GM20000 (cell line): ENCODE measurements at places on chromosomes 2 and 18.

DNA sequence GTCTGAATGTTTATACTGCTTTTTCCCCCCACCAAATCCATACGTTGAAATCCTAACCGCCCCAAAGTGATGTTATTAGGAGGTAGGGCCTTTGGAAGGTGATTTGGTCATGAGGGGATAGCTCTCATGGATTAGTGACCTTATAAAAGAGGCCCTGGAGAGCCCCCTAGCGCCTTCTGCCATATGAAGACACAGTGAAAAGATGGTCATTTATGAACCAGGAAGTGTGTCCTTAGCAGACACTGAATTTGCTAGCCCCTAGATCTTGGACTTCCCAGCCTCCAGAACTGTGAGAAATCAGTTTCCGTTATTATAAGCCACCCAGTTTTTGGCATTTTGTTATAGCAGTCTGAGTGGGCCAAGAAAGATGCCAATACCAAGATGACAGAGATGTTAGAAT lies 7.2 kb upstream of the TSN start:
- no peak for DNase-seq

DNA sequence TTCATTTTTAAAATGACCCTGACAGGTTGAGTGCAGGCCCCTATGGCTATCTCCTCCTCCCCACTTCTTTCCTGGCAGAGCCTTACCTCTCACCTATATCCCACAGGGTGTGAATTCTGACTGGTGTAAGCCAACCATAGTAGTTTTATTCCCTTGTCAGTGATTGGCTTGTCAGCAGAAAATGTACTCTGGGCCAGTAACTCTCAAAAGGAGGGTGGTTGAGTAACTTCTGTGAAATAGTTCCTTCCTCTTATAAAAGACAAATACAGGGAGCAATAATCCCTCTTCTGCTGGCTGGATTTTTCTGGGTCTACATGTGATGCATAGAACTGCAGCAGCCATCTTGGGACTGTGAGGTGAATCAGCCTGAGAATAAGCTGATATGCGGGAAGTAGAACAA lies 83.4 kb downstream of the RAPH1 start:
- no peak for DNase-seq

DNA sequence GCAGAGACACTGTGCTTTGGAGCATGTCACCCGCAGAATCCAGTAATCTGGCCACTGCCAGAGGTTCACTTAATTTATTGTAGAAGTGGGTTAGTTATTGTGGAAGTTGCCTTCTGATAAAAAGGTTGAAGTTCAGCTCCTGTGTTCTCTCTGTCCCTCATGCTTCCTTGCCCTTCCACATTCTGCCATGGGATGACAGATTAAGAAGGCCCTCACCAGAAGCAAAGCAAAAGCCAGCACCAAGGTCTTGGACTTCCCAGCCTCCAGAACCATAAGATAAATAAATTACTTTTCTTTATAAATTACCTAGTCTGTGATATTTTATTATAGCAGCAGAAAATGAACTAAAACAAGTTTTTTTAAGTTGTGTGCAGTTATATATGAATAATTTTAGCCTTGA lies 145.0 kb upstream of the SH3BP4 start:
- DNase-seq: no peak

GRCh38 chr2:55017880-55018279 lies 32.4 kb downstream of the RTN4 start:
- no peak for DNase-seq

DNA sequence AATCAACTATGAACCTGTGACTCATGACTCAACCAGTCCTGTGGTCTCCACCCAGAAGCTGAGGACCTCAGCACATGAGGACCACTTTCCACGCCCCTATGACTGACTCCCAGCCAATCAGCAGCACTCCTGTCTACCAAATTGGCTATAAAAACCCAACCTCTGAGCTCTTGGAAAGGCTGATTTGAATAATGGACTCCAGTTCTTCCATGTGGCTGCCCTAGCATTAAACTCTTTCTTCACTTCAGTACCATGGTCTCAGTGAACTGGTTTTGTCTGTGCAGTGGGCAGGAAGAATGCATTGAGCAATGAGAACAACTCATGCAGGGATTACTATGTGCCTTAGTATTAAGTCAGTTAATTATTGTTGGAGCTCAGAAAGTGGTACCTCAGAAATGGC lies 78.3 kb downstream of the CMPK2 start:
- no peak for DNase-seq

DNA sequence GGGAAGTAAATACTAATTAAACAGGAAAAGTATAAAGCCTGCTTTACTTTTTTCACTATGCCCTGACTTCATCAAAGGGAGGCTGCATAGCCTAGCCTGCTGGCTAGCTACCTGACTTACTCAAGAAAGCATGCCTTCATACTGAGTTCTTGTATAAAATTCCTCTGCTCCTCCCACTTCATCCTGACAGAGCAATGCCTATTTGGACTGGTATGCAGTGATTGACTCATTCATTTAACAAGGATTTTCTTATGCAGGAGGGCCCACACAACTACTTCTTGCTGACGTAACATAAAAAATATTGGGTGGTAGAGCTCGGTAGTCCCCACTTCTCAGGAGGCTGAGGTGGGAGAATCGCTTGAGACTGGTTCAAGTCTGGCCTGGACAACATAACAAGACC lies 70.5 kb downstream of the PRPF40A start:
- DNase-seq: no peak

GRCh38 chr2:158413581-158413980 lies 43.0 kb downstream of the CCDC148 start:
- DNase-seq: no peak

DNA sequence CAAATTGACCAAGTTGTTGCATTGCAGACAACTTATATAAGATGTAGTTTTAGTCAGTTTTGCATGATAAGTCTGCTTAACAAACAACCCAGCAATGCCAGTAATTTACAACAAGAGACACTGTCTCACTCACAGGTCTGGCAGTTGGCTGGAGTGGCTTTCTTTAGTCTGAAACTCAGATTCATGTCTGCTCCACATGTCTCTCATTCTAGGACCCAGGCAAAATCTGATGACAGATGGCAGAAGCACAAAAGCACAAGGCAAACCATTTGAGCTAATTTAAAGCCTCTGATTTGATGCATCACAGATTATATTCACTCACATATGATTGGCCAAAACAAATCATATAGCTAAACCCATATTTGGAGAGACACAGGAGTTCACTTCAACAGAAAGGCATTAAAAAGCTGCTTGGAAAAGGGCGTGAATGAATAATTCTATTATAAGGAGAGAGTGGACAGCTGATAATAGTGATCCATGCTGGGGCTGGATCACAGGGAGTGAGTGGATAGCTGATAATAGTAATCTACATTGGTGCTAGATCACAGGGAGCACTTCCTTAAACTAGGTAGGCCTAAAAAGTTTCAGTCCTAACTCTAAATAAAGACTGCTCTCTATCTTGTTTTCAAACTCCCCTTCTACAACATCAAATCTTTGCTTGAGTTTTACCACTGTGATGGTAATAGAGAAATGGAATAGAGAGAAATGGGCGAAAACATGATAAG lies 593.2 kb upstream of the ZNF804A start:
- no peak for DNase-seq

DNA sequence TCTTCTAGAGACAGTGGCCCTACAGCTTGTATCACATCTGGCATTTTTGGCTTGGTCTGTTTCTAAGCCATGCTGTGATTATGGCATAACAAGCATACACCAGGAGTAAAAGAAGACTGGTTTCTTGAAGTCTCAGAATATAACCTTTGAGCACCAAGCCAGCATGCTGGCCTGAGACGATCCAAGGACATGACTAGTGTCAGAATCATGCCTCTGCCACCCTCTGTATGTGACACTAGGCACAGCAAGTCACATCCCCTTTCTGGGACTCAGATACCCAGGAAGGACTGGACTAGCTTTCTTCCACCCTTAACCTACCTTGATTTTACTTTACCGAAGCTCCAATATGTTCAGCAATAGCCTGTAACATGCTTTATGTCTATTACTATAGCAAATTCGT lies 345.5 kb downstream of the SETBP1 start:
- no peak for DNase-seq

DNA sequence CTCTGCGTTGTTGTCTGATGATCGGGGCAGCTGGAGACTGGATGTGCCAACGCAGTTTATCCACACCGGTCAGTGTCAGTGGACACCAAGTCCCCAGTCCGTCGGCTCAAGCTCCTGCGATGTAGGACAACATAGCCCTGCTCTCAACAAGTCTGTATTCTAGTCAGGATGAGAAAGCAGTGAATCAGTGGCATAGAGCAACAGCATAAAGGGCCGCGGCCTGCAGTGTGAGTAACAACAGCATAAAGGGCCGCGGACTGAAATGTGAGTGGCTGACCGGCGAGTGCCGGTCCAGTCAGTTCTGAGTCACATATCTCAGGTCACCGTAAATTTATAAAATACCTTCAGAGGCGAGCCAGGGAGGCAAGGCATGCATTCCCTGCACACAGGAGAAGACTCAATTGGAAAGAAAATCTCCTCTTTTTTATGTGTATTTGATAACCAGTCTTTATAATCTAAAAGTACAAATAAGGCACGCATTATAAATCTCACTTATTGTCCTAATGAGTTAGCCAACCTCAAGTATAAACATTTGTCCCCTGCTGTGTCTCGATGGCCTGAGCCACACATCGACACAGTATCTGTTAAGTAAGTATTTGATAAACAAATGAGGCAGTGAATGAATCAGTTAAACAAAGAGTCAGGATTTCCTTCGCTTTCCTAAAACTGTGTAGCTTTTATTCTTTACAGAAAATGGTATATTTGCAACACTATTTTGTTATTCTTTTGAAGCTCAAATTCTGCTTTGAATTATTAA lies 33.8 kb upstream of the NFATC1 start:
- no peak for DNase-seq

- no peak for DNase-seq
Measured at GRCh38 chr18:10114717-10115463, 201.1 kb downstream of the VAPA start.
